ENCODE measurements at places on chromosomes 16 and 17.

- DNase-seq, result no peak
Observed at GRCh38 chr17:50194934-50195865, 6.2 kb downstream of the COL1A1 start.

- no peak for DNase-seq
Observed at GRCh38 chr16:88422733-88423447, 30.2 kb upstream of the ZFPM1 start.

DNA sequence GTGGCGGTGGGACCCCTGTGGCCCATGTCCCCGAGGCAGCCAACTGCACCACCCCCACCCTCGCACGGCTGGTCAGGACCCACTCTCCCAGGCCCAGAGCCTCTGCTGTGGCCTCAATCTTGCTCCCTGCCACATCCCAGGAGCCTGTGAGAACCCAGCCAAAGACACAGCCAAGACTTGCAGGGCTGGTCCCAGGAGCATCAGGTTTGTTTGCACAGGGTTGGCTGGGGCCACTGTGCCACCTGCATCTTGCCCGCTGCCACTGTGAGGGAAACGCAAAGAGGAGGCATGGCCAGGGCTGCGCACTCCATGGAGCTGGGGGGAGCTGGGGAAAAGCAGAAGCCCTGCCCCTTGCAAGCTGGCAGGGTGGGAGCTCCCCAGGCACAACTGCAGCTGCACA is 92.5 kb downstream of the SSH2 start:
- no peak for DNase-seq

- DNase-seq, result no peak
Observed at GRCh38 chr17:8447799-8448198, 12.1 kb downstream of the NDEL1 start.

GRCh38 chr16:9124908-9125584 is 33.6 kb downstream of the HAPSTR1 start:
- DNase-seq, result no peak

GRCh38 chr16:23829454-23829853 is 6.3 kb upstream of the PRKCB start:
- no peak for DNase-seq

- DNase-seq, result no peak
Observed at GRCh38 chr16:1990351-1991134, 773 bp downstream of the SYNGR3 start.

DNA sequence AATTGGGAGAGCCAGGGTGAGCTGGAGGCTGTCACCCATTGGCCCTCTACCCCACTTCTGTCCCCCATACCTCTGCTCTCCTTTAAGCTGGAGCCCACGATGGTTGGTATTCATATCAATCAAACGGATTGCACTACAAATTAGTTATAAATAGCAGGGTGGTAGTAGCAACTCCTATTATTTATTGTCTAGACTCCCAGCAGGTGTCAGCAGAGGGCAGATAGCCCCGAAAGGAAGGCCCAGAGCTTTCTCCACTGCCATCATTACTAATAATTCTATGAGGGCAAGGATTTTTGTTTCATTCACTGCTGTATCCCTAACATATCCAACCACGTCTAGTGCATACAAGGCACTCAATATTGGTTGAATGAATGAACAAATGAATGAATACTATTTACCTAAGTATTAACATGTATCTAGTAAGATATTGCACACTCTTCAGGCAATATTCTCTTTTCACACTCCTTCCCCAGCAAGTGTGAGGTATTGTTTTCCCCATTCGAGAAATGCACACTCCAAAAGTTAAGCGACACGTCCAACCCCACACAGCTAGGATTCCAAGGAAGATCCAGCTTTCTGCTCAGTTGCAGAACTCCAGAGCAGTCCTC is 6.3 kb downstream of the C17orf50 start:
- no peak for DNase-seq

DNA sequence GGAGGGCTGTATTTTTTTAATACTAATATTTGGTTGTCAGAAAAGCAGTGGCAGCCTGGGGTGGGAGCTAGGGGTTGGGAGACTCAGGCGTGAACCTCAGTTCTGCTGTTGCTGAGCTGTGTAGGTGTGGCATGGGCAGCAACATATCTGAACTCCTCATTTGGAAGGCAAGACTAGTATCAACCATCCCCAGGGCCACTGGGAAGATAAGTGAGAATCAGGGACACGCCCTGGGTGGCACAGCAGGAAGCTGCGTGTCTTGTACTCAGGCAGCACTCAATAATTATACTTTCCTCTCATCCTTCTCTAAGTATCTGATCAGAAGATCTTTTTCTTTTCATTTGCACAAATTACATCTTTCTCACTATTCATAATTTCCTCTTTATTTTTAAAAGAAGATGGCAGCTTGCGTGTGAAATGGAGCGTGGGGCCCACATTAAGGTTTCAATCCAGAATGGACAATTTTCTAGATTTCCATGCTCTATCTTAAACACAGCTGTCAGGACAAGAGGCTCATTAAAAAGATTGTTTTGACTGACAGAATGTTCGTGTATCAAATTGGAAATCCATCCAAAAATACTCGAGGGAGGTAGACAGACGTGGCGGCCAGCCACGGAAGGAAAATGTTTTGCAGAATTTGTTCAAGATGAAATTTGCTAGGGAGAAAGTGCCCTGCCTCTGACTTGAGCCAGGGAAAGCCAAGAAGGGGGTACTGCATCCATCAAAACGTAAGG is 121.1 kb downstream of the CPPED1 start:
- DNase-seq, result no peak

DNA sequence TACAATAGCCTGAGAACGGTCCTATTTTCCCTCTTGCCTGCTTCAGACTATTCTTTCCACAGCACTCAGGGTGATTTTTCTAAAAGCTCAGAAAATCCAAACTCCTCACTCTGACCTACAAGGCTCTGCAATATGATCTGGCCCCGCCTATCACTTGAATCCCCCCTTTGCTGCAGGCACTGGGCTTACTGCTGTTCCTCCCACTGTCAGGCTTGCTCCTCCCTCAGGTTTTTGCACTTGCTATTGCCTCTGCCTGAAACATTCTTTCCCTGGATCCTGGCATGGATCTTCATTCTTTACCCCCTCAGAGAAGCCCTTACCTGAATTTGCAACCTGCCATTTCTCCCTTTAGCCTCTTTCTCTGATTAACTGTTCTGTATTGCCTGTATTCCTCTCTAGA is 52.3 kb downstream of the RPGRIP1L start:
- no peak for DNase-seq

DNA sequence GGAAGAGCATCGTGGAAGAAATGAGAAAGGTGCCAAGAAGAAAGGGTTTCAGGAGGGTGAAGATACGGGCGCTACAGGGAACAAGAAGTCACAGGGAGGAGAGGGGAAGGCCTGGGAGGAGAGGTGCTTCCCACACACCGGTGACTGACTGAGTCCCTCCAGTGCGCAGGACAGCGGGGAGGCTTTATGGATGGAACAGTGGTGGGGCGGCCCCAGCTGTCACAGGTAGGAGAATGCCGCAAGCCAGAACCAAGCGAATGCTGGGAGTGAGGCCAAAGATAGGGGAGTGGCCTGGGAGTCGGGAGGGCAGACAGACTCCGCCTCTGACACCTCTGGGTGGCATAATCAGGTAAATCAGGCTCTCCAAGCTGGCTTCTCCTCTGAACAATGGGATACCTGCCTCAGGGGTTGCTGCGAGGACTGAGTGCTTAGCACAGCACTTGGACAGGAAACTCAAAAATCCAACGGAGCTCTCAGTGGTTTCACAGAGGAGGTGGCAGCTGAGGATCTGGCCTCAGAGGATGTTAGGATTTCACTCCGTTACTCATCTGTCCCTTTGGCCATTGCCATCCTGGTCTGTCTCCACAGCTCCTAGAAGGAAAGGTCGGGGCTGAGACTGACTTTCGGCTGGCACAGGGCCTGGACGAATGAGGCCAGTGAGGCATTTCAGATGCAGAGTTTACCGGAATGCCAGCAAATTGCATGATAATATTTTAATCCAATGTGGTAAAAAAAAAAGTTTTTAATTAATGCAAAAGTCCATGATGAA is 717 bp upstream of the CNP start:
- DNase-seq, result peak; percentile 49

DNA sequence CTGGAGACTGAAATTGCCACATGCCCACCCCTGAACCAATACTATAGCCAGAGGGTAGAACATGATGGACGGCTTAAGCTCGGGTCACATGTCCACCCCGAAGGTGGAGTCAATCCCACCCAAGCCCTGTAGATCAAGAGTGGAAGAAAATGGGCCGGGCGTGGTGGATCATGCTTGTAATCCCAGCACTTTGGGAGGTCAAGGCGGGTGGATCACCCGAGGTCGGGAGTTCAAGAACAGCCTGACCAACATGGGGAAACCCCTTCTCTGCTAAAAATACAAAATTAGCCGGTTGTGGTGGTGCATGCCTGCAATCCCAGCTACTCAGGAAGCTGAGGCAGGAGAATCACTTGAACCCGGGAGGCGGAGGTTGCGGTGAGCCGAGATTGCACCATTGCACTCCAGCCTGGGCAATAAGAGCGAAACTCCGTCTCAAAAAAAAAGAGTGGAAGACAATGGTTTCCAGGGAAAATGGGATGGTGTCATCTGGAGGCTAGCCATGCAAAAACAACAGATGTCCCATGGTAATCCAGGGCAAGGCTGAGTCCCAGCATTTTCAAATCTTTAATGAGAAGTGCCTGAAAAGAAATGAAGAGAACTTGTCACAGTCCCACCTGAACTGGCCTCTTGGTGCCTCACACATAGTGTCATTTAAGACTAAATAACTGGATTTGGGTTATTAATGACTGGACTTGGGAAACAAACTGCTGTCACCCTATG is 30.1 kb downstream of the CD300LF start:
- DNase-seq, result no peak

DNA sequence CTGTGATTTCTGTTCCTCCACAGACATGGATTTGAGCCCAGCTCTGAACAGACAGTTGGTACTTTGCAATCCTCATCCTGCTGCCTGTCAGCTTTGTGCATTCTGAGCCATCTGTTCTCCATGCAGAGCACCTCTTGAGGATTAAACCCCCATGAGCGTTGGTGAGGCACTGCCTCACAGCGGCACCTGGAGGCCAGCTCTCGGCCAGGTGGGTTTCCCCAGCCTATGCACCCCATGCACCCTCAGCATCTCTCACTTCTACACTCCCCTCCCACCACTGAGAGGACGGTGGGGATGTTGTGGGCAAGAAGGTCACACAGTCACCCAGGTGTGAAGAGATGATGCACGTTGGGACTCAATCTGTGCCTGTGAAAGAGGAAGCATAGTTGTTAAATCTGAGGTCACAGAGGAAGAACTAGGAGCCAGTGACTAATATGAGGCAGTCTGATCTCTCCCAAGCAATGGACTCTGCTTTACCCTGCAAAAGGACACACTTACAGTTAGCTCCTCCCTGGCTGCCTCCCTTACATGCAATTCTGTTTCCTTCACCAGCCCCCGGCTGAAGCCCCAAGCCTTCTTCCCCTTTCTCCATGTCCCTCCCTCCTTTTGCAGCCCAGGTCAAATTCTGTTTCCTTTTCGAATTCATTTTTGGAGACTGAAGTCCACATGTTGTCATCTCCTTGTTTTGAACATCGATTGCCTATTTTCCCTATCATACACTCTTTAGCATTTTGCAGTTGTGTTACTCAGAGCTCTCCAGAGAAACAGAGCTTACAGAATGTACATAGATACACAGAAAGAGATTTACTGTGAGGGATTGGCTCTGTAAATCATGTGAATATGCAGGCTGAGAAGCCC is 58.5 kb downstream of the HS3ST3B1 start:
- DNase-seq, result peak; percentile 9

GRCh38 chr17:40171750-40172149 is 5.5 kb upstream of the RAPGEFL1 start:
- DNase-seq, result no peak

- no peak for DNase-seq
Observed at GRCh38 chr16:56370185-56370874, 55.0 kb downstream of the AMFR start.

DNA sequence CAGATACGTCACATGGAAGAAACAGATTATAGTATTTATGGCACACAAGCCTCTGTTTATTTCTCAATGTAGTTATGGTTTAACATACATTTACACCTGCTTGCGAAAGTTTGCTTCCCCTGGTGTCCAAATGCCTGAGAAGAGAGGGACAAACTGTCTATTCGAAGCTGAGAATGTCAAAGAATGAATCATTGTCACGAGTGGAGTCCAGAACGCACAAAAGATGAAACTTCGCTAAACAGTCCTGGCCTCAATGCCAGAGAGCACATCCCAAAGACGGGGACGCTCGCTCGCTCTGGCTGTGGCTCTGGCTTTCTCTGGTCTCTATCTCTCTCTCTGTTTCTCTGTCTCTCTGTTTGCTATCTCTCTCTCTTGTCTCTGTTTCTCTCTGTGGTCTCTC is 298.8 kb downstream of the FOXL1 start:
- DNase-seq, result no peak

- no peak for DNase-seq
Observed at GRCh38 chr16:49675413-49675812, 180.5 kb downstream of the ZNF423 start.

GRCh38 chr16:82302042-82302727 is 132.2 kb upstream of the MPHOSPH6 start:
- no peak for DNase-seq

GRCh38 chr17:4858068-4858881 is 25.1 kb downstream of the MINK1 start:
- no peak for DNase-seq

- DNase-seq, result no peak
Observed at GRCh38 chr17:29085223-29085622, 42.3 kb downstream of the PIPOX start.

GRCh38 chr16:66935314-66936011 is at the start of gene CES2:
TSS of gene CES2 (plus strand) at chr16:66935516. CDS start at chr16:66935636, 120 bp downstream.
- DNase-seq, result no peak

GRCh38 chr17:77282524-77283515 is 142.1 kb downstream of the SEC14L1 start:
- DNase-seq, result no peak

GRCh38 chr16:24088767-24089166 is 167.4 kb upstream of the CACNG3 start:
- no peak for DNase-seq

DNA sequence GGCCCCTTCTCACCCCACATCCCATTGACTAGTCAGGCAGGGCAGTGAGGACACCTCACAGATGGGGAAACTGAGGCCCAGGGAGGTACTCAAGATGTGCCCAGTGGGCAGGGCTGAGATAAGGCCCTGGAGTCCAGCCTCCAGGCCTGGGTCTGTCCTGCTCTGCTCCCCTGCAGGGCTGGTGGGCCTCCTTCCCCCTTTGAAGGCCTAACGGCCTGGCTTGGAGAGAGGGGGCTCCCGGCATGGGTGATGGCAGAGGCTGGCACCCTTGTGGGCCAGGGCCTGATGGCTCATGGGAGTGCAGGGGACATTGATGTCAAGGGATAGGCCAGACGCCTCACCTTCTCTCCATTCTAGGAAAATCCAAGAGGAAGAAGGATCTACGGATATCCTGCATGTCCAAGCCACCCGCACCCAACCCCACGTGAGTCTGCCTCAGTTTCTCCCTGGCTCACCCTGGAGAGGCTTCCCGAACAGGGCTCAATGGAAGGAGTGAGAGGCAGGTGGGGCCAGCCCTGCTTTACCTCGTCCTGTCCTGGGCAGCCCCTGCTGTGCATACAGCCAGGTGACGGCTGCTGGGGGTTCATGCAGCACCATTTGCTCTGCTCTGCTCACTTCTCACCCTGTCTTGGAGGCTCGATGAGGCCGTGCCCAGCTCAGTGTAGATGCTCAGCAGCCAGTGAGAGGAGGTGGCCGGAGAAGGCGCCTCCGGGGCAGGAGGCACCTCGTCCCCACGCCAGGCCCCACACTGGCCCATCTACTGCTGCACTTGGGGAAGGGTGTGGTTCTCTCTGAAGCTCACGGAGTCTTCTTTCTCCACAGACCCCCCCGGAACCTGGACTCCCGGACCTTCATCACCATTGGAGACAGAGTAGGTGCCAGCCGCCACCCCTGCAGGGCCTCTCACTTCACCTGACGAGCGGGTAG is 13.8 kb downstream of the MAP2K3 start:
- no peak for DNase-seq
